ENCODE measurements at places on chromosomes 7 and 10. TPM values are rescaled to one million over a fixed set of nuclear protein-coding genes. Genes with fewer than 3 reads are reported as not detected.
A peak's percentile ranks its signal among the peaks of the same experiment; 100 is the strongest.

DNA sequence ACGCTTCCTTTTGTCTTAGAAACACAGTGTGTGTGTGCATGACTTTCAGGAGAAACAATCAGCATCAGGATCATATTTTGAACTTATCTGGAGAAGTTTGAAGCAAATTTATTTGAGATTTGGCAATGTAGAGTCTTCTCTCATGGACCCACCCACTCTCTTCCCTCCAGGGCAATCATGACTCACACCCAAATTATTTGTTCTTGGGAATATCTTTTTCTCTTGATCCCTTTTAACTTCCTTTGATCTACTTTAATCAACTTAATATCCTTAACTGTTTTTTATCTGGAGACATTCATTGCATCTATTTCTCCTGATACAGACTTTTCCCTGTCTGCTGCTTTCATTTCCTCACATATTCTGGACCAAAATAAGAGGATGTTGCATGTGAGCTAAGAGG, 1174.3 kb downstream of the GATA3 start:
- no peak for DNase-seq

- peak; percentile 35 for DNase-seq
These were observed 97.4 kb upstream of the BMPER start for GRCh38 chr7:33807779-33808482.

DNA sequence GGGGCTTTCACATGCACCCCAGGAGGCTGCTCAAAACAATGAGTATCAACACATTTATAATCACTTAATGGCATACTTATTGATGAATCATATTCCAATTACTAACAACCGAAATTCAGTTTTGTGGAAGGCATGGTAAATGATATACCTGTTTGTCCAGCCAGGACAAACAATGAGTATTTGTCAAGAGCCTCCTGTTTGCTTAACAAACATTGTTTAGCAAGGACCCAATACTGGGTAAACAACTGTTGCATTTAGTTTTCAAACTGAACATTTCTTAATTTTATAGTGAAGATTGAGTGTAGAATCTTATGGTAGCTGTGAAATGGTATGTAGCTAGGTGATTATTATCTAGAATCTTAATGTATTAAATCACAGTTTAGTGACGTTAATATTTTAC, 473.7 kb downstream of the ATRNL1 start:
- DNase-seq, result no peak

DNA sequence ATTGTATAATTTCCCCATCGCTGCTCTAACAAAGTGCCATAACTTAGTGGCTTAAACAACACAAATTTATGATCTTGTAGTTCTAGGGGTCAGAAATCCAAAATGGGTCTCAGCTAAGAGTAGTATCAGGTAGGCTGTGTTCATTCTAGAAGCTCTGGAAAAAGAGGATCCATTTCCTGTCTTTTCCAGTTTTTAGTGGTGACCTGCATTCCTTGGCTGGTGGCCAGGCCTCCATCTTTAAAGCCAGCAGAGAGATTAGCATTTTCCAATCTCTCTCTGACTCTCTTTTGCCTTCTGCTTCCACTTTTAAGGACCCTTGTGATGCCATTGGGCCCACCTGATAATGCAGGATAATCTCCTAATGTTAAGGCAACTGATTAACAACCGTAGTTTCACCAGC, 41.0 kb upstream of the C10orf120 start:
- no peak for DNase-seq

GRCh38 chr7:52940481-52940880, 95.0 kb upstream of the POM121L12 start:
- no peak for DNase-seq

GRCh38 chr7:102918845-102919244, 6.0 kb downstream of the LRRC17 start:
- DNase-seq, result no peak

DNA sequence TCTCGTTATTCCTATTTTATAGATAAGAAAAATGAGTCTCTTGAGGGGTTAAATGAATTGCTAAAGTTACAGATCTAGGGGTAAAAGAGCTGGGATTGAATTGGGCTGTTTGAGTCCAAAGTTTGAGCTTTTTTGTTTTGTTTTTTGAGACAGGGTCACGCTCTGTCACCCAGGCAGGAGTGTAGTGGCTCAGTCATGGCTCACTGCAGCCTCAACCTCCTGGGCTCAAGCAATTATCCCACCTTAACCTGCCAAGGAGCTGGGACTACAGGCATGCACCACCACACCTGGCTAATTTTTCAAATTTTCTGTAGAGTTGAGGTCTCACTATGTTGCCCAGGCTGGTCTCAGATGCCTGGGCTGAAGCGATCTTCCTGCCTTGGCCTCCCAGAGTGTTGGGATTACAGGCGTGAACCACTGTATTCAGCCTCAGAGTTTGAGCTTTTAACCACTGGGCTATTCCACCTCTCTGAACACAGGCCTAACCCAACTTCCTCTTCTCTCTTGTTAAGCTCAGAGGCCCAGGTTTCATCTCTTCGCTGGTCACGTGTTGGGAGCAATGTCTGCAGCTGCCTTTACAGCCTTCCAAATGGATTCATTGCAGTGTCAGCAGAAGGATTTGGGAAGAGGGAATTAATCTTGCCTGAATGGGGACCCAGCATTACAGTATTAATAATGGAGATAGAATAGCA, 8.0 kb downstream of the SUFU start:
- DNase-seq, result no peak

DNA sequence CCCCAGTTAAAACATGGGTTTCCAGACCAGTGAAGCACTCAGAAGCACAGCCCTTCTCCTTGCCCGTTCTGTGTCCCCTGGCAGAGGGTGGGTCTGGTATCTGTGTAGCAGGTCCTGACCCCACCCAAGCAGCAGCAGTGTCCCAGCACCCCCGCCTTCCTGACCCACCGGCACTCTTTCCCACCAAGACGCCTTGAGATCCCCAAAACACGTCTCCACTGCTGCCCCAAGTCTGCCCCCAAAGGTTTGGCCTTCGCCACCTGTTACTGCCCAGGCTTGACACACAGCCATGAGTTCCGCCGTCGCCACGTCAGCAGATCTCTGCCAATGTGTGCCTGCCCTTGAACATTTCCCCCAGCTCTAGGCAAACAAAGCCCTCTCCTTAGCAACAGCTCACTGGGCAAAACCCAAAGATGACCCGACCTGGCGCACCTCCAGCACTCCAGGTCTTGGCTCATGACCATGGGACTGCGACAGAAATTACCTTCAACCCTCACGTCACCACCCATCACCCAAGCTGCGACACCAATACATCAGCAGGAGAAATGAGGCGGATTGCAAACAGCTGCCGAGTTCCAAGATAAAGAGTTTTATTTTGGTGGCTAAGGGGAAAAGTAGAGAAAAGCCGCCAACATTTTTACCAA, 75.6 kb downstream of the CTBP2 start:
- DNase-seq, result no peak

DNA sequence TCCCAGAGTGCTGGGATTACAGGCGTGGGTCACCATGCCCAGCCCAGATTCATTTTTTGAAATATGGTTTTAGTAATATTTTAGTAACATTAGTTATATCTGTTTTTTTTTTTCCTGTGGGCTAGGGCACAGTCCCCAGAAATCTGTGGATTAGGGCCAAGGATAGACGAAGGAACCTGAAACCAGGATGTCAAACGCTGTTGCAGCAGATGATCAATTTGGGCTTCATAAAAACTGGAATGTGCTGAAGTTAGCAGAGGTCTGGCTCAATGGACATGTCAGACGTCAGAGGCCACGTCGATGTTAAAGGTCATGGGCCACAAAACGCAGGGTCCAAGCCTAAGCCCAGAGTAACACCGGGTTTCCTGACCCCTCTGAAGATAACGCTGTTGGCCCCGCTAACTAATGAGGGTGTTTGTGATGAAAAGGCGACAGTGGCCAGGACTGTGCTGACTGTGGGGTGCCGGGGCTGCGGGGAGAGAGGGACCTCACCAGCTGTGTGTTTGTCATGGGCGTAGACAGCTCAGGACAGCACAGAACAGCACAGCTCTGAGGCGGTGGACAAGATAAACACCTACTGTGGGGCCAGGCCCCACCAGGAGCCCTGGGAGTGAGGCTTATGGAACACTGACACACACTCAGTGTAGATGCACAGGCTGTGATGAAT, 23.8 kb upstream of the GTPBP4 start:
- DNase-seq, result no peak

GRCh38 chr7:18846765-18847215, 270.6 kb downstream of the TWIST1 start:
- no peak for DNase-seq

Gene GRM8
- 5.1 TPM for total RNA-seq

Gene WDR91
- total RNA-seq, result 6.3 TPM
